ENCODE measurements at places on chromosomes 4 and X. TPM values are rescaled to one million over a fixed set of nuclear protein-coding genes. Genes with fewer than 3 reads are reported as not detected.

DNA sequence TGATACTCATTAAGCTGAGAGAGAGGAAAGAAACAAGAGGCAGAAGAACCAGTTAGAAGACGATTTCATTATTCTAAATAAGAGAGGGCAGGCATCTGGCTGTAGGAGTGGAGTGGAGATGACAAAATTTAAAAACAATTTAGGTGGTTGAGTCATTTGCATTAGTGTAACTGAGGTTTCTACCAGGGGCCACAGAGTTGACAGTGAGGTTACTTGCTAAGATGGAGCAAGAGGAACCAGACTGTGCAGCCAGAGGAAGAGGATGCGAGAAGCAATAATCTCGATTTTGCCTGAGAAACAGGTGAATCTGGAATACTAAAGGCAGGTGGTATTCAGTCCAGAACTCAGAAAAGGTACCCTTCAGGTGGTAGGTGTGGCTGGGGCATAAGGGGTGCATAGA is 491.9 kb downstream of the MID1IP1 start:
- no peak overlapping the region for H3K4me3 ChIP-seq
- no peak overlapping the region for H3K27ac ChIP-seq
- H3K27me3 ChIP-seq = peaks cover 4% of the 10 kb centered on the region
- no peak for DNase-seq
- H3K4me1 ChIP-seq = no peaks in the 10 kb centered on the region

ASB12 gene
- total RNA-seq = not detected

FGF2 gene
- 54.4 TPM for total RNA-seq

GRCh38 chr4:154465085-154465484 is 26.5 kb downstream of the DCHS2 start:
- H3K27me3 ChIP-seq = no peaks in the 10 kb centered on the region
- no peaks in the 10 kb centered on the region for H3K4me1 ChIP-seq
- H3K27ac ChIP-seq = no peak overlapping the region

DNA sequence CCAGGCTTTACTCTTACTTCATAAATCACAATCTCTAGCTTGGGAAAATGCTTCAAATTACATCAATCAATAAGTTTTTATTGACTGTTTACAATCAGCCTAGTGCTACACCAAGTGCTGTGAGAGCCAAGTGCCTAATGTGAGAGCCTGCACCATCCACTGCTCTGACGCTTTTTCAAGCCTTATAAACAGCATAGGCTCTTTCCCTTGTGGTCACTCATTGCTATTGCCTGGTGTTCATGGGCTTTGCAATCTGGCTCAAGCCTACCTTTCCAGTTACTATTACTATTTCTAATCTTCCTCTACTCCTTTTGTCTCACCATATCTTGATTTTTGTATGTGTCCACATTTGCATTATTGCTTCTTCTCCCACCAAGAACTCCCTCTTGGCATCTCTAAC is 77.0 kb downstream of the REELD1 start:
- H3K36me3 ChIP-seq = peaks cover 2% of the 10 kb centered on the region
- H3K4me3 ChIP-seq = no peak overlapping the region
- DNase-seq = no peak
- no peak overlapping the region for H3K27ac ChIP-seq
- no peaks in the 10 kb centered on the region for H3K4me1 ChIP-seq
- H3K27me3 ChIP-seq = no peaks in the 10 kb centered on the region

GRCh38 chr4:19002170-19002569 is 980.6 kb upstream of the LCORL start:
- DNase-seq = no peak
- no peaks in the 10 kb centered on the region for H3K27me3 ChIP-seq

All from IMR-90 (cell line).